ENCODE measurements at places on chromosomes 3 and 15.

DNA sequence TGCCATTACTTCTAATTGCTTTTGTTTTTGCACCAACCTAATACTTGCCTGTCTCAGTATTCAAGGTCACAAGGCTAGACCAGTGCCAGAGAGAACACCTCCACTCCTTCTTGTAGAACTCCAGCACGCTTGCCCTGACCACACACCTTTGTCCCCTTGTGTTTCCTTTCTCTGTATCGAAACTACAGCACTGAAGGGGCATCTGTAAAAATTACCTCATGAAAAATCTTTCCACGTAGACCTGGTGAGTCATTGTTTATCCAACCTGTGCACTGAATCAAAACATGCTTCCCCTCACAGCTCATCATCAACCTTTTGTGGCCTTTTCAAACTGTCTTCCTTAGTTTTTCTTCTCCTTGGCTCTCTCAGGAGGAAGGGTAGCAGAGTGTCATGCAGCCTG lies 259.5 kb downstream of the THRB start:
- DNase-seq: no peak

- DNase-seq: no peak
These were observed 170.5 kb downstream of the PYDC2 start for GRCh38 chr3:191631496-191631895.

- no peak for DNase-seq
These were observed 148.1 kb downstream of the LMLN start for GRCh38 chr3:198107840-198108734.

GRCh38 chr3:42960786-42961185 lies 18.3 kb upstream of the GASK1A start:
- no peak for DNase-seq

DNA sequence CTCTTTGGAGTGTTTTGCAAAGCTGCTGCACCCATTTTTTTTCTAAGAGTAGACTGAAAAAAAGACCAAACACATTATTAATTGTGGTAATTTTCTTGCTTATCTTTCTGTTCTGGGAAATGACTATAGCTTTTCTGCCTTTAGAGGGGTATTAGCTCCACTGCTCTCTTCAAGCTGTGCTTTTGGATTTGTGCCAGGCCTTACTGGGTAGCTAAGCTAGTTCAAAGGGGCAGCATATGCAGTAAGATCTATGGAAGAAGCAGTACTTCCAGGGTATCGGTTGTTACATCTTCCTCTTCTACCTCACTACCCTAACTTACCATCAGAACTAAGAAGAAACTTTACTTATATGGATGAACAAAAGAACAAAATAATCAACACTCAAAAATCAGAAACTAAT lies 28.7 kb upstream of the ARIH1 start:
- no peak for DNase-seq

DNA sequence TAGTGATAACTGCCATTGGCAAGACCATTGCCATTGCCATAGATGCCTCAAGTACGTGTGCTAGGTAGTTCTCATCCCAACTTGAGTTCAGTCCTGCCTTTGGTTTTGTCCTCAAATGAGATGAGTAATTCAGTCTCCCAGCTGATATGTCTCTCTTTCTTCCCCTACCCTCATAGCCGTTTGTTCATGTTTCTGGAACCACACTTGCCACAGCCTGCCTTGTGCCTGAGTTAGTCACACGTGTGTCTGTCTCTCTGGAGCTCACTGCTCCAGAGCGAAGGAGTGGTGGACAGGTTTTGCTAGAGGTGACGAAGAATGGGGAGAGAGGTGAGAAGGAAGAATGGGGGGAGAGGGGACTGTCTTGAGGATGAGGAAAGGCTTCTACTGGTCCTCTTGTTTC lies 88.0 kb upstream of the IGF1R start:
- DNase-seq: no peak

DNA sequence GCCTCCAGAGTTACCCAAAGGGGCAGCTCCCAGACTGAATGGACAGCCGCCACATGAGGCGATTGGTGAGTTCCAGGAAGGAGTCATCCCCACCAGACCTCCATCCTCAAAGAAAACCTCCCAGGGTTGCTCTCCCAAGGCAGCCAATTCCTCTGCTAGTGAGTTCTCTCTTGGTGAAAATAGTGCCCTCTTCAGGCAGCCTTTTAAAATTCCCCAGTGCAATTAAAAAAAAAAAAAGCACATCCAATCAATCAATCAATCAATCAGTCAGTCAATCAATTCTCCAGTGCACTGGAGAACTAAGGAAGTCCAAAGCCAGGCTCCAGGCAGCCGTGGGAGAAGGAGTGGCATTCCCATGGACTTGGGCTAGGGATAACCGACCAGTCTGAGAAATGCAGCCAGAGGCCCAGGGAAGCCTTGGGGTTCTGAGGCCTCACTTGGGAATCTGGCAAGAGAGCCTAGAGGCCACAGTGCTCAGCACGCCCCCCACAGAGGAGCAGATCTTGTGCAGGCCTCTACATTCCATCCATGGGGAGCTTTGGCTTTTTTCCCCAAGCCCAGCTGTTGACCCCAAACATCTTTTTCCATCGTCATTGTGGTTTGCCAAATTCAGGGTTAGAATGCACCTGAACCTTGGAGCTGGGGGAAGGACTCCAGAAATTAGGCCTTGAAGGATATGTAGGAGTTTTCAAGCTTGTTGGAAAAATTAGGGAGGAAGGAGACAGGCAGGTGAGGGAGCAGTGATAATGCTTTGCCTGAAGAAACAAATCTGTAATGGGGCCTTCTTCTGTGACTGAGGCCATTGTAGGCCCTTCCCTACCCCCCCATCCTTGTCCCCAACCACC lies 4.8 kb downstream of the PAQR5 start:
- no peak for DNase-seq

DNA sequence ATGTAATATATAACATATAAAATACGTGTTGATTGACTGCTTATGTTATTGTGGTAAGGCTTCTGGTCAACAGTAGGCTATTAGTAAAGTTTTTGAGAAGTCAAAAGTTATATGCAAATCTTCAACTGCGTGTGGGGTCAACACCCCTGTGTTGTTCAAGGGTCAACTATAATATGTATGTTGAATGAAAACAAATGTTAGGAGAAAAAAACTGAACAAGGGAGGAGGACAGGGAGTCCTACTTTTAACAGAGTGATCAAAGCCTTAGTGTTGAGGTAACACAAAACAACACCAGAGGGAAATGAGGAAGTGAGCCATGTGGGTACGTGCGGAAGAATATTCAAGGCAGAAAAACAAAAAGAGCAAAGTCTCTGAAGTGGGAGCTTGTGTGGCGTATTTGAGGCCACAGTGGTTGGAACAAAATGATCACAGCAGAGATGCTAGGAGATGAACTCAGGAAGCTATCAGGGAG lies 62.5 kb downstream of the SFMBT1 start:
- DNase-seq: peak; percentile 72

GRCh38 chr3:57065588-57065987 lies 5.1 kb downstream of the SPATA12 start:
- no peak for DNase-seq

GRCh38 chr3:46289966-46290365 lies 47.7 kb downstream of the CCR3 start:
- DNase-seq: no peak

- no peak for DNase-seq
These were observed 18.9 kb downstream of the GHRL start for GRCh38 chr3:10273702-10274305.

DNA sequence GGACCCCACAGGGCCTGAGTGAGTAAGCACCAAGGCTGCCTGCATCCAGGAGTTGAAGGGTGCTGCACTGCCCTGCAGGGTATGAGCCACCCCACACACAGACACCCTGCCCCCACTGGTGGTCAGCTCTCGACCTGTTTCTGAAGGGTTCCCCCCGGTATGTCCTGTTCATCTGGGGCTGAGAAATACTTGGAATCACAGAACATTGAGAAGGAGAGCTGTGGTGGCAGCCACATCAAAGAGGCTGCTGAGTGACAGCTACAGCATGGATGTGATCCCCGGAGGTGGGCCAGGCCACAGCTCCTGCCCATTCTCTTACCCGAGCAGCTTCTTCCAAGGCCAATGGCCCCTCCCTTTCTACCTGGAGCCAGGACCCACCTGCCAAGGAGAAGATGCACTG lies 66.4 kb upstream of the PLXNA1 start:
- no peak for DNase-seq

DNA sequence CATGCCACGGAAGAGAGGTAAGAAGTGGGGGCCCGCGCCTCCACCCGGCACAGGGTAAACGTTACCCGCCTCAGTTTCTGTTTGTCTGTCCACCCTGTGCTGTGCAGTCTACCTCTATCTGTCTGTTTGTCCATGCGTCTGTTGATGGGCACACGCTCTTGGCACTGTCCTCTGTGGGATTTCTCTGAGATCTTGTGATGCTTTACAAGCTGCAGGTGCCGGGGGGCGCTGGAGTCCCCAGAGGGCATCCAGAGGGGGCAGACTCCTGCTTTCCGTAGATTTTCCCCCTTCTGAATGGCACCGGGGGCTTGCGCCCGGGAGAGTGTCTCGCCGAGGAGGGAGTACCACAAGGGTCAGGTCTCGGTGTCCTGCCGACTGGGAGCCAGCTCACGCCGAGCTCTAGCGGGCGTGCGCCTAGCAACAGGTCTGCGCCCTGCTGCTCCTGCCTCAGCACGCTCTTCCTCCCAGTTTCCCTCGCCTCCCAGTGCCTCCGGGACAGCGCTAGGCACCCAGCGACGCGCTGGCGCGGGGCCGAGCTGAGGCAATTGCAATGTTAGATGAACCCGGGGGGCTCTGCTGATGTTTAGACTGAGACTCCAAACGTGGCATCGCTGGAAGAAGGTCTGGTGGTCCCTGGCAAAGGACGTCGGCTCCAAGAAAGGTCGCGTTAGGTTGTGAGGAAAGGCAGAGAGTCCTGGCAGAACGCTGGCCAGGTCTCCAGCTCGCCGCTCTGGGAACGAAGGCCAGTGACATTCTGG lies 667 bp downstream of the CEMIP start:
- no peak for DNase-seq

DNA sequence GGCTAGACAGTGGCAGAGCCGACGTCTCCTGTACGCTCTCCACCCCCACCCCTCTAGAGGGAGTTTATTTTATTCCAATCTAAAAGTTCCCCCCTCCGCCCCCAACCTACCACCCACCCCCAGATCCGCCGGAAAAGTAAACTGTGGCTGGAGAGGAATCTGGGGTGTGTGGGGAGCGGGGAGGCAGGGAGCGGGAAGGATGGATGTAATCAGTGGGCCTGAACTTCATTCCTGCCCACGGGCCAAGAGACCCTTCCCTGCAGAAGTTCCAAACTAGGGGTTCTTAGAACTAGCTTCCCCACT lies 537 bp upstream of the CSRNP1 start:
- no peak for DNase-seq

All from stimulated activated CD4-positive, alpha-beta T cell treated with anti-CD3 and anti-CD28 coated beads, Interleukin-15, amount 100 ng/mL, for 24 hours (primary cell).